Left lung (tissue), 14 donors: ENCODE measurements at places on chromosomes 6 and 20. TPM values are rescaled to one million over a fixed set of nuclear protein-coding genes. Genes with fewer than 3 reads are reported as not detected.

Gene SLC17A9
- polyA plus RNA-seq = 2.1 TPM

DNA sequence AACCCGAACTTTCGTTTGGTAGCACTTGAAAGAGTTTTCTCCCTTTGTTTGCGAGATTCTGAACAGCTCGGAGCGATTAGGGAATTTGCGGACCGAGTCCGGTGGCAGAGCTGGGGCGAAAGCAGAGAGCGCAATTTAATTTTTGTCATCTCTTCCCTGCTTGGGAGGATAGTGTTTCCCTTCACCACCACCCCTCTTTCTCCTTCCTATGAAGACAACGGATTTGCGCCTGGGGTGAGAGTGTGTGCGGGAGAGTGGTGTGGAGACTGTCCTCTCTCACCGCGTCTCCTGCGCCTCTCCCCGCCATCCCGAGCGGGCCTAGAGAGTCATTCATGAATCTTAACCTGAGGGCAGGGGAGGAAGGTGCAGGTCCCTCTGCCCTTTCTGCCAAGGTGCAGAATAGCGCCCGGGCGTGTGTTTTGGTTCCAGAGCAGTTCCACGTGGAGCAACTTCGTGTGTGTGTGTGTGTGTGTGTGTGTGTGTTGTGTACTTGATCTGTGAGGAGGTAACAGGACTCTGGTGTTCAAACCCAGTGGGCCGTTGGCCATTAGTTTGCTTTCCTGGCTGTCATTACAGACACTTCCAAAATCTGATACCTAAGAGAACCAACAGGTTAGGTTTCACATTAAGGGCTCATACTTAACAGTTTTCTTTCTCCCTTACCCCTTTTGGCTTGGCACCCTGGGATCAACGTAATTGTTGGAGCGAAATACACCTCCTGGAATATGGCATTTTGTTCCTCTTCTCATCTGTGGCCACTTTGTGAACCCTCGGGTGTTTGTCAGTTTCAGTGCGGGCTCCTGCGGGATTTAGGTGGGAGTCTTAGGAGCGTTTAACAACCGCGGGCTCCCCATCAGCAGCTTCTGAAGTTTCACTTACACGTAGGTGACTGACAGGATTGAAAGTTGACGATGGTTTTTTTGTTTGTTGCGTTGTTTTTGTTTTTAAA lies 1.8 kb downstream of the EYA4 start:
- peak; percentile 39 for DNase-seq

- no peak for DNase-seq
These were observed 730 bp downstream of the PARD6B start for GRCh38 chr20:50731930-50732690.

Gene SLC17A4
- not detected for polyA plus RNA-seq

GRCh38 chr6:105069821-105070445 lies 109.9 kb downstream of the POPDC3 start:
- DNase-seq = no peak

GRCh38 chr20:57498425-57499400 lies 26.2 kb downstream of the CTCFL start:
- no peak for DNase-seq

DNA sequence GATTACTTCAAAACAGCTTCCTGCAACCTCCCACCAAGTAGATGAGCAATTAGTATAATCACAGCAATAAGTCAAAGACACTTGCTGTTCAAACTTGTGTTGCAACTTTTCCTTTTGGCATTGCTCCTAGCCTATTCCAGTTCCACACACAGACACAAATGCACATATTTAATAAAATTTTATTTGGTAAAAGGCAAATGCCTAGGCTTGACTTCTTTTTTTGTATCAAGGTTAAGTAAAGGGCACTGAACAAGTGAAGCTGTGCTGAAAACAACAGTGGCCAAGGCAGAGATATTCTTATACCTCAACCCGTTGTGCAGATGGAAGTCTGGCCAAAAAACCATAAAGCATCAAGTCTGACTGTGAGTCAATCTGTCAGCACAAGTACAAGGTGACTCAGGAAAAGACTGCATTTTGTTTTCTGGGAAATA lies 708.4 kb upstream of the CITED2 start:
- DNase-seq = peak; percentile 56

DNA sequence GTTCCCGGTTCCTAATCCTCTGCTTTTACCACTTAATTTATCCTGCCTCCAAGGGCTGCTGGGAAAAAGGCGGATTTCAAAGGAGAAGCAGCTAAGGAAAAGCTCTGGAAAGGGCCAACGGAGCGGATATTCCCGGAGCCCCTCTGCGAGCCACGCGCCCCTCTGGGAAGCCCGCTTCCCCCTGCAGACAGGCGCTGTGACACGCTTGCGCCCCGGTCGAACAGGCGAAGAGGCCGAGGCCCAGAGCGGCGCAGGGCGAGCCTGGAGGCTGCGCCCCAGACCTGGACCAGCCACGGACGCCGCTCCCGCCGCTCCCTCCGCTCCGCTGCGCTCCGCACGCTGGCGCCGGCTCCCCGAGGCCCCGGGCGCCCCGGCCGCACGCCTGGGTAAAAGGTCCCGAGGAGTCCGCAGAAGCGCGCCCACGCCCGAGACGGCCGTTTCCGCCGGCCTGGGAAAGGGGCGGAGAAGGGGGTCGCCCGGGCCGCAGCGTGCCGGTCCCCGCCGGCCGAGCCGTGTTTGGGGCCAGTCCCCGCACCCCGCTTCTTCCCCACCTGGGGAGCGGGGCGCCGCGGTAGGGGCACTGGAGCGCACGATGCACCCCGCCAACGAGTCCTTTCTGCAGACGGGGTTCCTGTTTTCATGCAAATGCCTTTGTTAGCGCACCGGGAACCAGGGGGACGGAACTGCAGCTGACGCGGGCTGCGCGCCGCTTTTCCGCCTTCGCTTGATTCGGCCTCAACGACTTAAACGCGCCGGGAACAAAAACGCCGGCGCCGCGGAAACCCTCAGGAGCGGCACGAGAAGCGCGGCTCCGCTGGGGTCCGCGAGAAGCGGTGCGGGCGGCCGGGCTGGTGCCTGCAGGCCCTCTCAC lies 91.9 kb upstream of the SIRPA start:
- DNase-seq = peak; percentile 81

- DNase-seq = peak; percentile 94
These were observed 973 bp upstream of the CITED2 start for GRCh38 chr6:139375226-139376016.

Gene GTPBP2
- polyA plus RNA-seq = 68.8 TPM

Gene FAM184A
- 48.8 TPM for polyA plus RNA-seq

Gene CDSN
- polyA plus RNA-seq = not detected

GRCh38 chr6:128036808-128037570 lies 136.1 kb upstream of the THEMIS start:
- DNase-seq = no peak

GRCh38 chr20:58407966-58408557 lies 19.0 kb downstream of the VAPB start:
- no peak for DNase-seq

Gene NKAIN4
- polyA plus RNA-seq = 18.1 TPM

Gene PDE7B
- 4.7 TPM for polyA plus RNA-seq

- DNase-seq = no peak
These were observed 18.3 kb downstream of the BCAS4 start for GRCh38 chr20:50813101-50813643.

DNA sequence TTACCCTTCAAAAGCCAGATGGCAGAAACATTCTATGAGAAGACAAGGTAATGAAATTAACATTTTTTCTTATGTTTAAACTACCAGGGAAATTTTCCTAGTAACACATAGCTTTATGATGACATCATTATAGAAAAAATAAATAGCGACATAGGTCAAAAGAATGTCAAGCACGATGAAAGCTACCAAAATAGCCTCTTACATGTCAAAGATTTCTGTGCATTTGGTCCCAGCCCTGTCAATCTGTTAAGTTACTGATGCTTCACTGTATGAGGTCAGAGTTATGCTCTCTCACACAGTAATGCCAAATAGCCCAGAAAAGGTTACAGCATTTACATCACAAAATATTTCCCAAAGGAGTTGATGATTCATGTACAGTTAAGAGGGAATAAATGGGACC lies 199.8 kb upstream of the DEFB112 start:
- DNase-seq = no peak

Gene FAM83C
- not detected for polyA plus RNA-seq

Gene PLAGL2
- 26.7 TPM for polyA plus RNA-seq
